Pulmonary artery endothelial cell (primary cell): ENCODE measurements at places on chromosomes 11 and 22.

DNA sequence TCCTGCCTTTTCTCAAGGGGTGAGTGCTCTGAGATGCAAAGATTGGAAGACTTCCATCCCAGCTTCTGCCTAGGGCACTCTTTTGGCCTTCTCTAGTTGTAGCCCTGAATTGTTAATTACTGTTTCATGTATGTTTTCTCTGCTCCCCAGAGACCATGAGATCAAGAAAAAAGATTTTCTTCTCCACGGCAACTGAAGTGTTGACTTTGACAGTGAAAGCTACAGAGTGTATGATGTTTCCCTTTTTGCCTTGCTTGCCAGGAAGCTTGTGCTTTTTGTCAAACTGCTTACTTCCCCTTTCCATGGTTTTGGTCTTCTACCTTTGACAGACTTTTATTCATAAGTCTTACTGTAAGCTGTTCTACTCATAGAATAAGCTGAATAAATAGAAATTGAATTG is 23.3 kb upstream of the EIF3D start:
- DNase-seq: no peak

DNA sequence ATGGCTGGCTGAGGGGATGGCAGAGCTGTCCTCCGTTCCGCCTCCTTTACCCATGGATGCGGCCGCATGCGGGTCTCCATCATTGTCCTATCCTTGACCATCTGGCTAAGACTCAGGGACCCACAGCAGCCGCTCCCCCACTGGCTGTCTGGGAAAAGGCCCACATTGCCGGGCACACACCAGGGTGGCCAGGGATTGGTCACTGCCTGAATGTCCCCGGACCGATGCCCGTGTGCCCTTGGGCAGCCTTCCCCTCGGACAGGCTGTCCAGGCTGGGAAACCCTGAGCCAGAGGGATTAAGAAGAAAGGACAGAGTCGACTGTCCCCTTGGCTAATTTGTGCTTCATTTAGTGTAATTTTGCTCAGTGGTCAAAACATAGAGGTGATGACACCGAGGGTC is 22.5 kb downstream of the H19 start:
- no peak for DNase-seq

DNA sequence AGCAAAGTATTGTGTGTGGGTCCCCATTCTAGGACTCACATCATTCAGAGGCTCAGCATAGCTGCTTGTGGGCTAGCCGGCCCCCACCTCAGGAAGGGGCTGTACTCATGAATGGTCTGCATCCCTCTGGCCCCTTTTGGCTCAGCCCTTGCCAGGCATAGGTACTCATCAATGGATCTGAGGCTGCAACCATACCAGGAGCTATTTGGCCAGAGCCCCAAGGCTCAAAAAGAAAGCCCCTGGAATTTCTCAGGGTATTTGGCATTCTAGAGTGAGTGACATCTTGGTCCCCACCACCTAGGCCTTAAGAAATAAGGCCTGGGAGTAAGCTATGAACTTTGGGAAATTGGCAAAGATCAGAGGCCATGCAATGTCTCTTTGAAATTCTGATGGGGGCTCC is 38.3 kb downstream of the PLEKHA7 start:
- DNase-seq: no peak

GRCh38 chr22:32660292-32660691 is 141.2 kb upstream of the TIMP3 start:
- DNase-seq: no peak

GRCh38 chr11:128424851-128425285 is 162.5 kb downstream of the ETS1 start:
- DNase-seq: no peak

DNA sequence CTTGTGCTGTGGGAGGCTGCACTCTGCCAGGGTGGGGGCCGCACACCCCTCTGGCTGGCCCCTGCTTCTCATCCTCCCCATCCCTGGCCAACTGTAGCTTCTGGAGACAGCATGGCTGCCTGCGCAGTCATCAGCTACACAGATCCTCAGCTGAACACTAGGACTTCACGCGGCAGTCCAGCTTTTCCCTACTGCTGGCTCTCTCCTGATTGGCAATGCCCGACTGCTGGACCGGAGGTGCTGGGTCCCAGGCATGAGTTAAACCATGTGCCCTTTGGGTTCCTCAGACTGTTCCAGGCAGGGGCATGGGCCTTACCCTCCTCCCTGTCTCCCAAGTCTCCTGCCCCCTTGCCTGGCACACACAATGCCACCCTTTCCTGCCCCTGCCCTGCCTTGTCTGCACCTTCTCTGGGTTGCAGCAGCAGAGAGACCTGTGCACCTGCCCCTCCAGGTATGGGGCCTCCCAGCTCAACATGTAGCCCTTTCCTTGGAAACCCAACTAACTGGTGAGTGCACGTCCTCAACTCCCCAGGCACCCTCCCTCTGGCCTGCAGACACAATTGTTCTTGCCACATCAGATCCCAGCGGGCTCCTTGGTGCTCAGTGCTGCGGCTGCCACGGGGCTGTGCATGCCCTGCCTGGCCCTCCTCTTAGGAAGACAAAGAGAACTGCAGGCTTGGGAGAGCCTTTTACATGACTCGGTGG is 1039.2 kb downstream of the TBC1D22A start:
- no peak for DNase-seq

DNA sequence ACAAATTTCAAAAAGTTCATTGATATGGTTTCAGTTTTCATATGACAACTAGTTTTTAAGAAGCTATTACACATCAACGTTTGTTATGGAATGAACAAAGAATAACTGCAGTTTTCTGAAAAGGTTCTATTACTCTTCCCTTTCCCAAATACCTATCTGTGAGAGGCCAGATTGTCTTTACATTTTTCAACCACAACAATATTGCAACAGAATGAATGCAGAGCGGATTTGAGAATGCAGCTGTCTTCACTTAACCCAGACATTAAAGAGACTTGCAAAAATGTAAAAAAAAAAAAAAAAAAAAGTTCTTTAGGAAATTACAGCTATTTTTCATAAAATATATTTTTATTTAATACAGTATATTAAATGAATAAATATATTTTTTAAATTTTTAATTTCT is 250.8 kb downstream of the DDX10 start:
- DNase-seq: no peak

DNA sequence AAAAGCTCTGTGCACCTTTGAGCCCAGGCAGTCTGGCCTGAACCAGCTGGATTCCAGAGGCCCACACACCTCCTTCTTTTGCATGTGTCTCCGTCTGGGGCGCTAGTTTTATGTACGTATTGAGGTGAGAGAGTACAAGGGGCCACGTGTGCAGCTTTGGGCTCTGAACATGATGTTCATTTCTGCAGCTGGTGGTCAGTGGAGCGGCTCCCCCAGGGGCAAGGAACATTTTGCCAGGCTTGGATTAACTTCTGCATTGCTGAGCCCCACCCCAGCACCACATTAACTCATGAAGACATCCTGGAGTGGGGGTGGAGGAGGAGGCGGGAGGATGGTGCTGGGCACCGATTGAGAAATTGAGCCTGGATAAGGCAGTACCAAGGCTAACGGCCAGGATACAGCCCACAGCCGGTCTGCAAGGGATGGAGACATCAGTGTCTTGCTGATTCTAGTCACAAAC is 13.8 kb downstream of the USP2 start:
- no peak for DNase-seq

DNA sequence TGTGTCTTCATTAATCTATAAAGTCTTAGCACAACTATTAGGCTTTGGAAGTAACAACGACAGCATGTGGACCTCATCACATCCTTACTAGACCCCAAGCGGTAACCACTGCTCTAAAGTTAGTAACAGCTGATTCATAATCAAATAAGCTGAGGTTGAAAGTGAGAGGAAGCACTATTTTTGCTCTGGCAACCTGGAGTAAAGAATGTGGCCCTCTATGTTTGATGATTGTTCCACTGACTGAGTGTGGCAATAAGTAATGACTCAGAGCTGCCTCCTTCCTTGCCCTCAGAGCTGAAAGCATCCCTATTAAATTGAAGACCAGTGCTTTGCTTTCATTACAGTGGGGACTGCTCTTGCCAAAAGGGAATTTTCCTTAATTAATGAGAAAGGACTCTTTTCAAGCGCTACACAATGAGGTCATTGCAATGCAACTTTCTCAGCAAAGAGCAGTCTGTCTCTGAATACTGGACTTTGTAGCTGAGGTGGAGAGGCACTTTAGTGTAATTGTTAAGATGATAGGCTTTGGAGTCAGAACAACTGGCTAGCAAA is 906.1 kb upstream of the RAG2 start:
- DNase-seq: no peak

GRCh38 chr11:9210922-9211320 is 54.2 kb downstream of the DENND5A start:
- no peak for DNase-seq

GRCh38 chr11:77191823-77192495 is 63.9 kb downstream of the MYO7A start:
- no peak for DNase-seq

DNA sequence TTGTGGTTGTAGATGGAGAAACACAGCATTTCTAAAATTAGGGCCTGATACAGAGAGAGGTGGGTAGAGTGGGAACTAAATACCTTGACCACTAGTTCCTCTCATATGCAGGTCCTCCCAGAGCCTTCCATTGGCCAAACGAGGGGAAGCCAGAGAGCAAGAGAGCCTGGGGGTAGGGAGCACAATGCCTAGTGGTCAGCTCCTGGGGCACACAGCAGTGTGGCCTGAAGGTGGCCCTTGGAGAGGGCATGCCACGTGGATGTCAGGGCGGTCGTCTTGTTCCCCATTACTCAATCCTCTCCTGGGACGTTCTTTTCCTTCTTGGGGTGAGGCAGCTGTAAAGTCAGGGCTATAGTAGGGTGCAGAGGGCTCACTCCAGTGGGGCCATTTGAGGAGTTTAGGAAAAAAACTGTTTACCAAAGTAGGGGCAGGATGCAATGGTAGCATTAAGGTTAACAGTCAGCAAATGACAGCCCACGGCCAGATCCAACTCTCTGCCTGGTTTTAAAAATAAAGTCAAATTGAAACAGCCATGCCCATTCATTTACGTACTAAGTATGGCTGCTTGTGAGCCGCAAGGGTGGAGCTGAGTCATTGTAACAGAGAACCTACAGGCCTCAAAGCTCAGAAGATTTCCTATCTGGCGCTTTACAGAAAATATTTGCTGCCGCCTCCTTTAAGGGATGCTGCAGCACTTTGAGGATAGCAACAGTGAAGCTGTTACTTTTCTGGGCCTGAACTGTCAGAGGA is 7.6 kb downstream of the MYO18B start:
- DNase-seq: no peak

DNA sequence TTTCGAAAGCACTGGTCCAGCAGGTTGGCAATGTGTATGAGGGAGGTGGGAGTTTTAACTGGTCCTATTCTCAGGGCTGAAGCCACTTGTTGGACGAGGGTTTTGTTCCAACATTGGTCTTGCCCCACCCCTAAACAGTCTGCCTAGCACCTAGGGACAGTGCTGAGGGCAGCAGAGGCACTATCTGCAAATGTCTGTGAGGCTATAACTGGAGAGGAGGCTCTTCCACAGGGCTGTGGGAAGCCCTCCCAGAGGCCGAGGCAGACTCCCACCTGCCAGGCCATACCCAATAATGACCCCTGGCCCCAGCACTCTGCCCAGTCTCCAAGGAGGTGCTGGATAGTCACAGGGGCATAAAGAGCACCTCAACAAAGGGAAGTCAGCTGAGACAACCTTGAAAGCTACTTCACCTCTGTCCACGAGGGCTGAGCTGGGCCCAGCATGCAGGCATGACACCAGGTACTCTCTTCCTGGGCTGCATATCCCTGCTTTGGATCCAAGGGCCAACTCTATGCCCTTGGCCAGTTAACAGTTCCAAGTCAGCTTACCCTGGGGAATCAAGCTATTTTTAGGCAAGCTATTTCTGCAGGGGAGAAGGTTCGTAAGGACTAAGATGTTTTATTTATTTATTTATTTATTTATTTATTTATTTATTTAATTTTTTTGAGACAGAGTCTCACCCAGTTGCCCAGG is 40.2 kb upstream of the SLC25A1 start:
- no peak for DNase-seq

DNA sequence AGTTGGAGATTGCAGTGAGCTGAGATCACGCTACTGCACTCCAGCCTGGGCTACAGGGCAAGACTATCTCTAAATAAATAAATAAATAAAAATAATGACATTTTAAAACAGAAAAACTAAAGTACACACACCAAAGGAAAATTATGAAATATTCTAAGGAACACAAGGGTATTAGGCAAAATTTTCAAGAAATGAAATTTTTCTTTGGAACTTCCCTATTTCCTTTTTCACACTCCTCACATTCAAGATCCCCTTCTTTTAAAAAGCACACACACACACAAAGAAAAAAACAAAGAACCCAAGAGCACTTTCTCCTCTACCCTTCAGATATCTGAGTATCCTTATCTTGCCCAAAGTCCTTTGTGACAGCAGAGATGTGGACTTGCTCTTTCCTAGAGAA is 92.8 kb downstream of the CCDC73 start:
- no peak for DNase-seq

DNA sequence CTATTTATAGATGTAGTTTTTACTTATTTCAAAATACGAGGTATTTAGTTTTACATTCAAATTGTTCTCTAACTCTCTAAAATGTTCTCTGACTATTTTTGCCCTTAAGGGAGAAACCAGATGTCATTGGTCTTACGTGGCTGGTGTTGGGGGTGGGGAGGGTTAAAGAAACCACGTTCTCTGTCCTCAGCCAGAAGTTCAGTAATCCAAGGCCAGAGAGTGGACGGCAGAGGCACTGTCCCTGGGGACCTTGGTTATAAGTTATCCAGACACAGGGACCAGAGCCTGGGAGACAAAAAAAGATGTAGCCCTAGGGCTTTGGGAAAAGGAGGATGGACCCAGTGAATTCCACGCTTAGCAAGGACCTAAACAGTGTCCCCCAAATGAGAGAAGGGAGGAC is 706 bp upstream of the OR51E1 start:
- no peak for DNase-seq

DNA sequence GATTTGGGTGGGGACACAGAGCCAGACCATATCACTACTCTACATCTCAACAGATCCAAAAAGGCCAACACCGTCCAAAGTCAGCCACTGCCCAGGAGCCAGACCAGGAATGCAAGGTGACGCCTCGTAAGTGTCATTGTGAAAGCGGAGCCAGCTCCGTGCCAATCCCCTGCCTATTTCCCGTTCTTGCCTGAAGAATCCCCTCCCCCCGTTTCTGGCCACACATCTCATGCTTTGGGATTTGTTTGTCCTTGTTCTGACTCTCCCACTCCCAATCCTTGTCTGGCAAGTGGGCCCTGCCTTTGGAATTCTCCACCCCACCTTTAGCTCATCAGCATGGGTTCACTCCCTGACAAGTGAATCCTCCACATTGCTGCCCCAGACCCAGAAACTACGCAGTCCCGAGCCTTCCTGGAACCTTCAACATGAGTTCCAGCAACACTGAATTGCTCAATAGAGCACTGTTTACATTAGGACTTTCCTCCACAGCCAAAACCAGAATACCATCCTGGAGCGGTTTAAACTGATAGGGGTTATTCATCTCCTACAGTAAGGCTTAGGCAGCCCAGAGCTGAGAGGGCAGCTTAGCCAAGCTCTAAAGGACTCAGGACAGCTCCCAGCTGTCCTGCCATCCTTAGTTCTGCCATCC is 6.0 kb upstream of the SLC35C1 start:
- no peak for DNase-seq

GRCh38 chr22:42357221-42357620 is 75.0 kb downstream of the NFAM1 start:
- DNase-seq: no peak

- no peak for DNase-seq
Observed at GRCh38 chr11:70762810-70763209, 364.5 kb downstream of the CTTN start.

- no peak for DNase-seq
Observed at GRCh38 chr11:2535673-2536439, 91.0 kb downstream of the KCNQ1 start.

GRCh38 chr11:63880403-63880790 is 36.6 kb downstream of the RCOR2 start:
- DNase-seq: no peak
